ENCODE measurements at places on chromosomes 2 and 18.

DNA sequence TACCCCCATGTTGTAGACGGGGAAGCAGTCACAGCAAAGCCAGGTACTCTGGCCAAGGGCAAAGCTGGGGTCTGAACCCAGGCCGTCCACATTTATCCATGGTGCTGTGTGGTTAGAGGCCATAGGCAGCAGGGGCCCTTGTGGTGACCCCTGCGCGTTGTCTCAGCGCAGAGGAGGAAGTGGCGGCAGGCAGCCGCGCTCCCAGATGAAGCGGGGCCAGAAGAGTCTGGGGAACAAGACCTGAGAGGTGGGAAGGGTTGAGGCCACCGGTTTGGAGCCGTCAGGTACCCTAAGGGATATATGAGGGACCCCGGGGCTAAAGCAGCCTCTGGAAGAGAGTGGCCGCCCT is 770 bp downstream of the ZNF396 start:
- no peak for DNase-seq

GRCh38 chr2:30405260-30405605 is 41.8 kb upstream of the LCLAT1 start:
- DNase-seq, result no peak

GRCh38 chr2:676647-677055 is 555 bp downstream of the TMEM18 start:
- no peak for DNase-seq

DNA sequence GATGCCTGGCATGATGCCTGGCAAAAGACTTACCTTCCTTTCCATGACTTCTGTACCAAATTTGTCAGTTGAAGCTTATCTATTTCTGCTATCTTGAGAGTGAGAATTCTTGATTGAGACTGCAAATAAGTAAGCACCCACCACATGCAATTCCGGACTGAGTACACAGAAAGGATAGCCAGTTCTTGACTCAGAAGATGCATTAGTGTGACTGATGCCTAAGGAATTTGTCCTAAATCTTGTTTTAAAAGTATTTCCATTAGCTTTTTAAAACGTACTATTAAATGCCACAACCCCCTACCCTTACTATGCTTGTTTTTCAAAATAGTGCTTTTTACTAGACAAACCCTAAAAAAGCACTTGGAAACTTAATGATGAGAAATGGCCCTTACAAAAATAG is 545 bp downstream of the MPP4 start:
- DNase-seq, result no peak

DNA sequence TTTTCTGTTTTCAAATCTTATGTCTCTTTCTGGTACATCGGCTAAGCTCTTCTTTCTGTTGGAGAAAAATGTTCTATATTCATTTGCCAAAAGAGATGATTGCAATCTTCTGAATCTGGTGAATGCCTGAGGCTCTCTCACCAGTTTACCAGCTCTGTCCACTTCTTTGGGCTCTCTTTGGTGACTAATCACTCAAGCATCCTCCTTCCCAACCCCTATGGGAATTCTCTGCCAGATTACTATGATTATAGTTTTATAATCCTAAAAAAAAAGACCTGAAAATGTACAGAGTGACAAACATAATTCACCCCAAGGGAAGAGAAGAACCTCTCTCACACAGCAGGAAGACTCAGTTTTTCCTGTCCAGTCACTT is 187.3 kb downstream of the CAMKMT start:
- DNase-seq, result no peak

GRCh38 chr2:119108186-119108585 is 50.4 kb downstream of the C1QL2 start:
- no peak for DNase-seq

DNA sequence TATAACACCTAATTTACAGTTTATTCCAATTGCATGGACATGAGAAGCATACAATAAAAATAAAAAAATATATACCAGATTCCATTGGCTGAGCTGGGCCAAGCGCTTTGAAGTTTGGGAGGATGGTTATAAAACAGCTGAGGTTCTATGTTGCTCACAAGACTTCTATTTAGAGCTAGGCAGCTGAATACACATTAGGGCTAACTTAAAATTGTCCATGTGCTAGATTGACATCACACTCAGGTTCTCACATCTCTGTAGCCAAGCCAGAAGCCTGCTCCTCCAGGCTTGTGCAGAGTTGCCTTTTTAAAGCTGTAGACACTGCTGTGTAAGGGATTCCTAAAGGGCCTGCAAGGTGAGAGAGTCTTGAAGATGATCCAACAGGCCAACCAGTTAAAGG is 871.1 kb upstream of the FANCL start:
- no peak for DNase-seq

- DNase-seq, result no peak
These were observed 53.1 kb downstream of the CWC22 start for GRCh38 chr2:179954026-179954425.

DNA sequence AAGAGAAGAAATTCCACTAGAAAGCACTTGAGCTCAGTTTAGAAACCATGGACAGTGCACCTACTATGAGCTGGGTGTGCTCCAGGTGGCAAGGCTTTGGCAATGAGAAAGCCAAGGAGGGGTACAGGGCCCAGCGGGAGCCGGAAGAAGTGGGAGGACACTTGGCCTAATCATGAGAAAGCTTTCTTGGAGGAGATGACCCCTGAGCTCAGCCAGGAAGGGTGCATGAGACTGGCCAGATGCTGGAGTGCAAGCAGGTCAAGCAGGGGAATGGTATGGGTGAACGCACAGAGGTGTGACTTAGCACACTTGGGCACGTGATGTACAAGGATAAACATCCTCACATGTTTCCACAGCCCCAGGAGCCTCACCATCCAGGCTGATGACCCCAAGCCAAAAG is 97.2 kb upstream of the GLI2 start:
- DNase-seq, result peak; percentile 32

DNA sequence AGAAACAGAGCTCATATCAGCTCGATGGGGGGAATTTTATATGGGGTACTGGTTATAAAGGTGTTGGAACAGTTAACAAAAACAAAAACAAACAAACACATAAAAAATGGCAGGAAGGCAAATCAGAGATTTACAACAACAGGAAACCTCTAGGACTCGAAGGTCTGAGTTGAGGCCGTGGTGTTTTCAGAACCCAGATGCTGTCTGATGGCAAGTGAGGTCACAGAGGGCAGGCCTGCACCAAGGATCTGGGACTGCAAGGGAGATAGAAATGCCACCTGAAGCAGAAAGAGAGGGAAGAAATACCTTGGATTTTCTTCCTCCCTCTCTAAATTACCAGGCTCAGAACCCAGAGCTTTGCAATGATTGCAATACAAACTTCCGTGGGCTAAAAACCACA is 429.5 kb downstream of the ZNF521 start:
- DNase-seq, result no peak

GRCh38 chr2:97355176-97355575 is 234.5 kb downstream of the ANKRD36B start:
- no peak for DNase-seq

DNA sequence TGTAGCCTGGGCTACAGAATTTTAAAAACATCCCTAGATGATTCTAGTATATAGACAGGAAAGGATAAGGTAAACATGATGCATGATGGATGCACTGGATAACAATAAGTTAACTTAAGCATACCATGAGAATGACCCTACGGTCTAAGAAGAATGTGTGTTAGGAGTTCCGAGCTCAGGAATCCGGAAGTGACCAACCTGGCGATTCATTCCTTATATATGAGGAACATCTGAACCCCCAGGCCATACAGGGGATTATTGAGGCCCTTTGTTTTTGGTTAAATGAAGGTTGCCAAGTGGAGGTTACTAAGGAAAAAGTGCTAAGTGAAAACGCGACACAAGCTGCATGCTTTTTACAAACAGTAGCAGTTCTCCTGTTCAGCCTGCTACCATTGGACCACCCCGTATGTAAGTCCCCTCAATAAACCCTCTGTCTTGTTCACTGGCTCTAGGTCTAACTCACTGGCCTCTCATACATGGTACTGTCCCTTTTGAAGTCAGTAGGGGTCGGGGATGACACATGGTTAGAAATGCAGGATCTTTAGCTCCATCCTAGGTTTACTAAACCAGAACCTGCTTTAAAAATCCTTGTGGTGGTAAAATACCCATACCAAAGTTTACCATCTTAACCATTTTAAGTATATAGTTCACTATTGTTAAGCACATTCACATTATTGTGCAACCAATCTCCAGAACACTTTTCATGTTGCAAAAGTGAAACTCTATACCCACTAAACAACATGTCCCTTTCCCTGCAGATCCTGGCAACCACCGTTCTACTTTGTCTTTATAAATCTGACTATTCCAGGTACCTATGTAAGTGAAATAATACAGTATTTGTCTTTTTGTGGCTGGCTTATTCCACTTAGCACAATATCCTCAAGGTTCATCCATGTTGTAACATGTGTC is 111.0 kb upstream of the MAP4K3 start:
- DNase-seq, result no peak

GRCh38 chr2:120772261-120772660 is 36.6 kb downstream of the GLI2 start:
- DNase-seq, result peak; percentile 23

GRCh38 chr18:63067939-63068338 is 251.6 kb downstream of the BCL2 start:
- no peak for DNase-seq

DNA sequence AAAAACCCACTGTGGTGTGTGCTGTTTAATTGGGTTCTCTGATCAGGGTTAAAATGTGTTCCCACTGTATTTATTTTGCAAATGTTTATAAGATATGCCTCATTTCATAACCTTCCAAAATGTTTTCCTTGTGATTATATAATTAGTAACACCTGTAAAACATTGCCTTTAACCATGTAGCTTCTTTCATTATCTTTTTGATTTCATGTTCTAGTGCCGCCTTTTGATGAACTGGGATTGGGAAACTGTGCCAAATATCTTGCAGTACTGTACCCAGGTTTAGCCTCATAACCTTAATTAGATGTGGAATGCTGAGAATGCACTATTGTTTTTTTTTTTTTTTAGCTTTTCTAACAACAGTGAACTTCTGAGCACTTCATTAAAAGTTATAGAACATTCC is 96.9 kb downstream of the TANC1 start:
- no peak for DNase-seq

GRCh38 chr18:57301573-57302559 is 50.5 kb upstream of the ST8SIA3 start:
- DNase-seq, result no peak

DNA sequence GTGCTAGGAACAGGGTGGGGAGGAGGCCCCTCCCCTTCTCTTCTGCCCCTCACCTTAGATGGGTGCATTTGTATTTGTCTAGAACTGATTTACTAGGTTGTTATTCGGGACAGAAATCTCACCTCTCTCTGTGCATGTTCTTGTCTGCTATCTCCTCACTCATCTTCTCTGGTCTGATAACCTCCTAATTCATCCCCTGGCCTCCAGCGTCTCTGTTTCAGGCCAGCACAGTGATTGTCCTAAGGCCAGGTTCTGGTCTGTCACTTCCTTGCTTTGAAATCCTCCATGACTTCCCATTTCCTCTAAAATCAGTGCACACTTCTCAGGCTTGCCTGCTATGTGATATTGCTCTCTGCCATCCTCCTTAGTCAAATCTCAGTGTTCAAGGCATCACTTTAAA is 58.4 kb downstream of the CELF4 start:
- no peak for DNase-seq

GRCh38 chr2:222434204-222434603 is 9.9 kb downstream of the SGPP2 start:
- DNase-seq, result no peak

DNA sequence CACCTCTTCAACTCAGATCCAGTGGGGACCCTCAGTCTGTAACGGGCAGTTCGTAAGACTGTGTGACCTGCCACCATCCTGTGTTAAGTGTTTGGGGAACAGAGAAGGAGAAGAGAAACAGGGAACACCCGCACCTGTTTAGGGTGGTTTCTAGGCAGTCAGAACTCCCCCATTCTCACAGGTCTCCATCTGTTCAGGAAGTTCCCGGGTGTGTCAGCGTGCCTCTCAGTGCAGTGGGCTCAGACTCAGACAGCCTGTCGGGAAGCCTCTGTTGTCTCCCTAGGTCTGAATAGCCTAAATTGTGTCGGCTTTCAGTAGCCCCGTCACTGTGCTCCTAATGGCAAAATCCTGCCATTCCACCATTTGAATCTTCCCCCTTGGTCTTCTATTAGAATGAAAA is 256.6 kb downstream of the LOXHD1 start:
- DNase-seq, result no peak

- no peak for DNase-seq
These were observed 73.3 kb downstream of the NAB1 start for GRCh38 chr2:190722061-190722759.

DNA sequence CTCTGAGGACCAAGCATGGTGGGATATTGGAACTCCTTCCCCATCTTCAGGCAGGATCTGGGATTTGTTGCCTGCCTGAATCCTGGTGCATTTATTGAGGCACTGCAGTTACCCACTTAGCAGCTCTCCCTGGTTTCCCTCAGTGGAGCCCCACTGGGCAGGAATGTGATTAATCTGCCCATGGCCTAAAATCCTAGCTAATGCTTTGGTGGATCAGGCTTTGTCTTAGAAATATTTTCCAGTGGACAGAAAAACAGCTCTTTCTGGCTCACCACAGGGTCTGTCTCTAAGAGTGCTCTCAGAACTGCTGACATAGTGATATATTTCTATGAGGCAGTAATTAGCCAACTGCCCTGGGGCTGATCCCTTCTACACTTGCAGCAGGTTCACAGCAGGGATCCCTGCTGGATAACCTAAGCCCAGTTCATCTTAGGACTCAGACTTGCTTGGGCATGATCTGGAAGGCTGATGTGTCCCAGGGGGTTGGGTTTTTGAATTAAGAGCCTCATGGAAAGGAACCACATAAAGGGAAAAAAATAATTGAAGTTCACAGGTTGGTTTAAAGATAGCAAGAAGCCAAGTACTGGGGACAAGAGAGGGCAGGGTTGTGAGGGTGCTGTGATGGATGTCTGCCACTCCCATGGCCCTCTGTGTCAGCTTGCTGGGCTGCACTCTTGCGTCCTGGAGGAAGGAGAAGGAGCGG is 44.3 kb upstream of the ZDBF2 start:
- DNase-seq, result no peak

DNA sequence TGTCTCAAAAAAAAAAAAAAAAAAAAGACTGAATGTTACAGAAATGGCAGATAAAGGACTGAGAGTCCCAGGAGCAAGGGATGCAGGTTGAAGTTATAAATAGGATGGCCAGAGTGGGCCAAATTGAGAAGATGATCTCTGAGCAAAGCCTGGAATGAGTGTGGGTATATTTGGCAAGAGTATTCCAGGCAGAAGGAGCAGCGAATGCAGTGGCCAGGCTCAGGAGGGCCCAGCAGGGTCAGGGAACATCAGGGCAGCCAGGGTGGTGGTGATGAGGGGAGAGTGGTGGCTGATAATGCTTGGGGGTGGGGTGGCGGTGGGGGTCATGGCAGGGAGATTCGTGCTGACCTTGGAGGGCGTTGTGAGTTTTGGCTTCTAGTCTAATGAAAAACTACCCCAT is 141.3 kb upstream of the AGAP1 start:
- DNase-seq, result no peak

Measured in right forelimb (tissue), 1 donor.